ENCODE measurements at places on chromosomes 11 and 22.
A peak's percentile ranks its signal among the peaks of the same experiment; 100 is the strongest.

DNA sequence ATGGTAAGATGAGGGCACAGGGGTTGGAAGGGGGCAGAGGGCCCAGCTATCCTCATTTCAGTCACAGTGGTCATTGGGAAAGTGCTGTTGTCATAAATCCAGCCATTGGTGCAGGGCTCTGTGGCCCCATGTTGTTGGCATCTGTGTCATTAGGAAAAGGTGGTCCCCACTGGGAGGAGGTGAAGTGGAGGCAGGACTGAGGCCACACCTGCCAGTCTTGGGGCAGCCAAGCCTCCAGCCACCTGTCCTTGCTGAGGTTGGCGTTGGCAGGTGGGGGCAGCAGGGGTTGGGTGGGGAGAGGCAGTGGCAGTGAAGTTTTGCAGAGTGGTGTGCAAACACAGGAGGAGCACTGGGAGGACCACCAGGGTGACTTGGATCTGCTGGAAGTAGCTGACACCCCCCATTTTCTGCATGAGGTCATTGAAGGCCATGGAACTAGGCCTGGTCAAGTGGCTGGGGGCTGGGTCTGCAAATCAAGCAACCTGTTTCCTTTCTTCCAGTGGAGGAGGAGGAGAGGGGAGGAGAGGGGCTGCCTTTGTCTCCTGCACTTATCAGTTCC is 25.3 kb downstream of the SLC22A6 start:
- no peak for DNase-seq

DNA sequence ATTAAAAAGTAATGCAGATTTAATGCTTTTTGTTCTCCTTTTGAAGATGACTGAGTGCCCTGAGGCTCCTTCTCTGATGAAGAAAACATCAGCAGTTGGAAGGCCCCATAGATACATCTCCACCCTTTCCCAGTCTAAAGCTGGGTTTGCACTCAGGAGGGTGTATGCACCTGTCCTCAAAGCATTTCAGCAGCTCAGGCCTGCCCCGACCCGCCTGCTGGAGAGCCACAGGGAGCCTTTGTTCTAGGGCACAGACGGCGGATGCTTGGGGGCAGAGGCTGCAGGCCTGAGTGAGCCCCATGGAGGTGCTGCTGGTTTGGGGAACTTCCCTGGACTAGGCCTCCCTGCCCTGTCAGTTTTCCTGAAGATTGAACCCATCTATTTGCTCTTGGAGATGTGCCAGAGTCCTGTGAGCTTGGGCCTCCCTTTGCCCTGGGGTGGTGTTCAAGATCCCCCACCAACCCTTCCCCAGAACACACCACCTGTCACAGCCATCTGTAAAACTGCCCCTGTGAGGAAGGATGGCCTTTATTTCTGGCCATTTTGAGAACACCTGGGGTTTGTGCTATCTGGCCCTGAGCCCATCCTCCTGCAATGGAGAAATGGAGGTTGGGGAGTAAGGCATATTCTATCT is 160.0 kb downstream of the NAV2 start:
- DNase-seq = no peak

DNA sequence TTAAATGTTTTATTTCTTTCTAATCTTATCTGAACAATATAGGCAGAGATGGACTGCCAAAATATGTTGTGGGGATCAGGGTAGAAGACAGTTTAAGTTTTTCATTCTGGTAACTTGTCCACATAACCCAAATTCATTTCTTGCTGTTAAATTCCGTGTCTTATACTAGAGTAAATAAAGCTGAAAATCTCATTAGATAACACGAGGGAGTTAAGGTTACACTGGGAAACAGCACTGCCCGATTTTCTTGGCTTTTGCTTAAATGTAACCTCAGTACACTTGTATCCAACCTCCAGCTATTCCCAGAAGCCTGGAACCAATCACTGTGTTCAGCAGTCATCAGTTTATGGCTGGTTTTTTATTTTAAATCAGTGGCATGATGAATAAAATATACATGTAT is 48.2 kb downstream of the MICAL3 start:
- no peak for DNase-seq

GRCh38 chr22:44404341-44405020 is 91.7 kb upstream of the SHISAL1 start:
- DNase-seq = no peak

GRCh38 chr11:1410366-1411291 is 20.9 kb downstream of the BRSK2 start:
- no peak for DNase-seq

- no peak for DNase-seq
Observed at GRCh38 chr11:64444838-64445441, 86.0 kb downstream of the RPS6KA4 start.

GRCh38 chr11:1782831-1783724 is 19.4 kb upstream of the CTSD start:
- DNase-seq = peak; percentile 17

DNA sequence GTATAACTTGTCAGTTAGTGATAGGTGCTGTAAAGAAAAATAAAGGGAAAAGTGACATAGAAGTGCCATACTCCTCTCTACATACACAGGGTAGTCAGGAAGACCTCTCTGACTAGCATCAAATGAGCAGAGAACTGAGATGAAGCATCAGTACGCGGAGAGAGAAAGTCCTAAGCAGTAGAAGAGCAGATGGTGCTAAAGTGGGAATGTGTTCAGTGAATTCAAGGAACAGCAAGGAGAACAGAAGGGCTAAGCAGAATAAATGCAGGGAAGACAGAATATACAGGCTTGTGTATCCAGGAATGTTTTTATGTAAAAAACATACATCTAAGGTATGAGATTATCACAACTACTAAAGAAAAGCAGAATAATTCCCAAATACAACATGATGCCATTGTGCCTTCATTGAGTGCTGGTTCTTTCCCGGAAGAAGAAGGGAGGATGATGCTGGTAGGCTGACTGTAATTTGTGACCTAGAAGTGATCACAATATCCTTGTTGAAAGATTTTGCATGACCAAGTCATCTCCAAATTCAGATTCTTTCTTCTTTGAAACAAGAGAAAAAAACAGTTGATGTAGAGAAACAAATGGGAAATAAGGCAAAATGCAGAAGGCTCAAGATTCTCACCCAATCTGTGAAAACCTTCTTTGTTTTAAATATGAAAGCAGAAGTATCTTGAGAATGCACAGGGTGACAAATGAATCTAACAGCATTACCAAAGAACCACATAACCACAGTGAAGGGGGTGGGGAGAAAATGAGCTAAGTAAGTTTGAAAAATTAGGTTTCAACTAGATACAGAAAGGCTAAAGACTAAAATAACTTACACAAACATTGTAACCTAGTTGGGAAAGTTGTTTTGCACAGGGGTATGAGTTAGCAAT is 20.5 kb downstream of the MRE11 start:
- DNase-seq = no peak

- DNase-seq = no peak
Observed at GRCh38 chr11:111427471-111427912, 48.4 kb upstream of the POU2AF1 start.

DNA sequence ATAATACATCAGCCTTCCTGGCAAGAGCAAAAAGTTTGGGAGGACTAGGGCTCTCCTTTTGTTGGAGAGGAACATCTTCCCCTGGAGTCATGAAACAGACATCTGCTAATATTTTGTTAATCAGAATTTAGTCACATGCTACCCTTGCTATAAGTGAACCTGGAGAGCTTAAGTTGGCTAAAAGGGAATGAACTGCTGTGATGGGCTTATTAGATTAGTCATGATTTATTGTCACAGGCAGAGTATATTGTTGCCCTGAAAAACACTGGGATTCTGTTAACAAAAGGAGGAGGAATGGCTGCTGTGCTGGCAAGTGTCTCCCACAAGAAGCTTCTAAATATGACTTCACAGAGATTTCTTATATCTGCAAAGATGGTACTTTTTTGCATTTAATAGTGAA is 16.0 kb downstream of the TCP11L1 start:
- DNase-seq = no peak

DNA sequence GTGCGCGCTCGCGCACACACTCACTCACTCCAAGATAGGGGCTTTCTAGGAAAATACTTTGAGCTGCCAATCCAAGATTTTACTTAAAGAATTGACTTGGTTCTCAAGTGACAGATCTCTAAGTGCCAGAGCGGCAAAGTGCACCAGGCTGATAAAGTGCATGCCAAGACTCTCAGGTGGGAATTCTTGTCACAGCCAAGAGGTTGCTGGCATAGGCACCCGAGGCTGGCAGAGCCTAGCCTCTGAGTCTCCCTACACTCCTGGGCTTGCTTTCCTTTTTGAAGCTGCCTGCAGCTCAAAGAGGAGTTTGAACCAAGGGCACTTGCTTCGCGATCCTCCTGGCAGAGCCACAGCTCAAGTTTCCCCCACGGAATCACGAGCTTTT is 2.5 kb upstream of the ADM start:
- no peak for DNase-seq

- DNase-seq = no peak
Observed at GRCh38 chr11:32839308-32839707, 9.6 kb downstream of the PRRG4 start.

DNA sequence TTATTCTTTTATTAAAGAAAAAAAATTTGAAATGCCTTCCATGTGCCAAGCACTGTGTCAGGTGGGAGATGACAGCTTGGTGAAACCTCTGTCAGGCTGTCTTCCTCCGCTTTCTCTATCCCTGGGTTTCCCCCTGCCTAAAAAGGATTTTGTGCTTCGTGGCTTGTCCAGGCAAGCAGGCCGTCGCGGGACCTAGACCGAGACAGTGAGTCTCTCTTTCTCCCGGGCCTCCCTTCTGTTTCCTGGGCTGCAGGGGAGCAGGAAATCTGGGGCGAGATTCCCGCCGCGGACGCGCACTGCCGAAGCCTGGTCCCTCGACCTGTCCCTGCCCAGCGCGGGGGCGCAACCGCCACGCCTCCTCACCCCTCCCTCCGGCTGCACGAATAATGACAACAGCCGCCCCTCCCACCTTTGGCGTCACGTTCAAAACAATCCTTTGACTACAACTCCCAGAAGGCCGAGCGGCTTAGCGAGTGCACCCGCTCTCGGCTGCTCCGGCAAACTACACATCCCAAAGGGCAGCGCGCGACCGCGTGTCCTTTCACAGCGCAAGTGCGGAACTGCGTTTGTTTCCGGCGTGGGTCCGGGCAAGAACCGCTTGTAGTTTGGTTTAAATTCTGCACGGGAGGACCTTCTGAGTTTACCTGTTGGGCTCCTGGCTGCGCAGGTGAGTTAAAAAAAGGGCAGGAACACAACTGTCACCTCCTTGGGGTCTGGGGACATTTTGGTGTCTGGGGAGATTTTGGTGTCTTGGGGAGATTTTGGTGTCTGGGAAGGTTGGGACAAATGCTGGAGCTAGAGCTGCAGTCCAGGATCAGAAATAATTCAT is at the start of gene CLP1:
TSS of gene CLP1 (plus strand) at position 569 of the 829 bp plus-strand sequence. CDS start 1,715 bp downstream, outside the sequence.
- peak; percentile 92 for DNase-seq

DNA sequence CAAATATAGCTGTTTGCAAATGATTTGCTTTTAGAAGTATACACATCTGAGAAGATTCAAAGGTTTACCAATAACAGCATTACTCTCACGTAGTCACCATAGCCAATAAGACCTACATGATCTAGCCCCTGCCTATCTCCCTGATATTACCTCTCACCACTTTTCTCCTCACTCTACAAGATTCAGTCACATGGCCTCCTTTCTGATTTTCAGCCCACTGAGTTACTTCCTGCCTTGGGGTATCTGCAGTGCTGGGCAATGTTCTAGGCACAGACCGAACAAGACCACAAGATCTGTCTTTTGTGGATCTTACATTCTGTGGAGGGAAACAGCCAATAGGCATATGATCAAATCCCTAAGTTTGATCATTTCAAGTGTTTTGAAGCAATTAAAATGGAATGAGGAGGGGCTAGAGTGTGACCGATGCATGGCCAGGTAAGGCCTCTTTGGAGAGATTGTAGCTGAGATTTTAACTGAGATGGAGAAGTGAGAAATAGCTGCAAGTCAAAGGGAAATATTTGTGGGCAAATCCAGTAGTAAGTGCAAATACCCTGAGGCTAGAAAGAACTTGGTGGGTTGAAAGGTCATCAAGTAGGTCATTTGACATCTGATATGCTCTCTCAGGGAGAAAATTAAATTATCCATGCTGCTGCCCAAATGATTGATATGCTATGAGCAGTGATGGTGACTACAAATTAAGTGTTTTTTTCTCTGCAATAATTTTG is 43.1 kb downstream of the ARL14EP start:
- DNase-seq = no peak

DNA sequence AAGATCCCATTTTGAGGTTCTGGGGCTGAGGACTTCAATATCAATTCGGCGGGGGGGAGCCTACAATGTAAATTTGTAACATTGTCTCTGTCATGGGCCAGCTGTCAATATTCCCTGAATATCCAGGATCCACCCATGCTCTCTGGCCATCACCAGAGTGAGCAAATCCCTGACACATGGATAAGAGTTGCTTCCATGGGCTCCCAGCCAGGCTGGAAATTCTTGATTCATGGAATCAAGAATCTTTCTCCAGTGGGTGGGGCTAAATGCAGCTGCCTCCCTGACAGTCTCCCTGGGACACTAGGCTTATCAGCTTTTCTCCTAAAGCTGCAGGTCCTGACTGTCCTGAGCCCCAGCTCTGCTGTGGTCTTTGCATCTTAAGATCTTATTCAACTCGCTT is 86.9 kb upstream of the IGLL5 start:
- DNase-seq = no peak

DNA sequence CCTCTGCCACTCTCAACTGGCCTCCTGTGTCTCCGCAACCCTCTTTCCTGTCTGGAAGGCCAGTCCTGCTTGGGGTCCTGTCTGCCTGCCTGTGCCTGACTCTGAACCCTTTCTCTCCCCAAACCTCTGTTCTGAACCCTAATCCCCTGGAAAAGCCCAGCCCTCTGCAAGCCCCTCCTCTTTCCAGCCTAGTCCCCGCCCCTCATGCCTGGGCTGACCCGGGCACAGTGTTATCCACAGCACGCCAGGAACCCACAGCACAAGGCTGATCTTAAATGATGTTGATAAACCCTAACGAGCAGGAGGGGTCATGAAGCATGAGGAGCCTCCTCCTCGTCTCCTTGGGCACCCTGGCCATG is at the start of gene IFITM10:
TSS of gene IFITM10 (minus strand) at position 115 of the 359 bp plus-strand sequence. CDS start 153 bp downstream, outside the sequence.
- DNase-seq = no peak

DNA sequence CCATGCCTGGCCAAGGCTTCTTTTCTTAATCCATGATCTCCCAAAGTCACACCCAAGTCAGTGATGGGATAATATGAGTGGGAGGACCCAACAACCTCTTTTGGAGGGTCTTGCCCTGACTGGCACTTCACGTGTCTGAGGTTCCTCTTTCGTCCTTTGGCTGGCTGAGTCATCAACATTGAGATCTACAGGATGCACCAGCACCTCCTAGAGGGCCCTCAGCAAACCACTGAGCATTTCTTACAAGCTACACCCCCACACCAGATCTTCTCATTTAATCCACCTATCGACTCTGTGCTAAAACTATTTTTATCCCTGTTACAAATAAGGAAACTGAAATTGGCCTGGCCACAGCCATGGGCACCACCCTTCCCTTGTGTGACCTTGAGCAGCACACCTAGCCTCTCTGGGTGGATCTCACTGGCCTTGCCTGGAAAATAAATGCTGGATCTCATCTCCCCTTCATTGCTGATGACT is 63.4 kb downstream of the FLI1 start:
- DNase-seq = no peak

Data from AG09309 (cell line).